ENCODE measurements at places on chromosomes 2 and 18. TPM values are rescaled to one million over a fixed set of nuclear protein-coding genes. Genes with fewer than 3 reads are reported as not detected.

- no peak for DNase-seq
Observed at GRCh38 chr2:240568678-240569522, 616 bp downstream of the RNPEPL1 start.

DNA sequence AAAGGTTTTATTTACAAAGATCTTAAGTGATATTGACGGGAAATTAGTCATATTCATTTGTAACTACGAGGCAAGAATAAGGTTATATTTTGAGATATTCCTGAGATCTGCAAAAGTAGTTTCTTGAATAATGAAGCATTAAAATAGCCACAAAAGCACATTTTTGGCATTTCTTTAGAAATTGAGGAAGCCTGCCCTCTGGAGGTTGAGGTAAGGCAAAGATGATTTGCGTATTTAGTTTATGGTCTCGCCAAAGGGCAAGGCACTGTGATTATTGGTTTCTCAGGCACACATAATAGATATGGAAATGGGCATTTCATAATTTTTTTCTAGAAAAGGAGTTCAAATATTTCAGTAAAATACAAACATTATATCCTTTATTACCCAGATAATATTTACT is 143.7 kb upstream of the RPRM start:
- DNase-seq = no peak

GRCh38 chr2:3432067-3432466 is 52.6 kb downstream of the TRAPPC12 start:
- no peak for DNase-seq

The ALPG gene
- not detected for total RNA-seq

- peak; percentile 60 for DNase-seq
Observed at GRCh38 chr2:121699421-121700333, 37.0 kb downstream of the NIFK start.

GRCh38 chr2:121670181-121670580 is 20.9 kb upstream of the CLASP1 start:
- no peak for DNase-seq

- DNase-seq = no peak
Observed at GRCh38 chr2:116153729-116154128, 1660.8 kb upstream of the DDX18 start.

- no peak for DNase-seq
Observed at GRCh38 chr2:24105816-24106215, 17.3 kb downstream of the PFN4 start.

DNA sequence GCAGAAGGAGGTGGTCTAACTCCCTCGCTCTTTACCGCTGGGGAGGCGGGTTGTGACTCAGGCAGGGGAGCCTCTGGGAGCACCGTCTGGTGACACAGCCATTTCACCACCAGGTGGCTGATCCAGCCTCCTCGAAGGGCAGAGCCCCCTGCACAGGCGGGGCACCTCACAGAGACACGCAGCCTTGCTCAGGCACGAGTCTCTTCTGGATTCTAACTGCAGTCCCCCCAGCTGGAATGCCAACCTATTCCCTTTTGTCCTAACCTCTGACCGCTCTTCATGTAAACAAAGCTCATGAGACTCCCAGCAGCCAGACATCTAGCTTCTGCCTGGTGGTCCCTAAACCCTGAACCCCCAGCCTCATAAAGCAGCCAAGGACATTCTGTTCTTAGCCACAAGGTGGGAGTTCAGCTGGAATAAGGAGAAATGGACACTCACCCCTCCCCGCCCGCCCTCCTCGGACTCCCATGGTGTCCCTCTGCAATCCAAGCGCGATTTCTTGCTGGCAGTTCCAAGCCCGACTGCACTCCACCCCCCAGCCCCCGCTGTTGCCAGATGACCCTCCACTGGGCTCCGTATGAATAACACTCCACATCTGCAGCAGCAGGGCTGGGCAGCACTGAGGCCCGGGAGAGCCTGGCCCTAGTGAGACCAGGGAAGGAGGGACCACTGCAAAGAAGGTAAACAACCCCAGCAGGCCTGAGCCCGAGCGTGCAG is 84.3 kb downstream of the TNS1 start:
- DNase-seq = no peak

DNA sequence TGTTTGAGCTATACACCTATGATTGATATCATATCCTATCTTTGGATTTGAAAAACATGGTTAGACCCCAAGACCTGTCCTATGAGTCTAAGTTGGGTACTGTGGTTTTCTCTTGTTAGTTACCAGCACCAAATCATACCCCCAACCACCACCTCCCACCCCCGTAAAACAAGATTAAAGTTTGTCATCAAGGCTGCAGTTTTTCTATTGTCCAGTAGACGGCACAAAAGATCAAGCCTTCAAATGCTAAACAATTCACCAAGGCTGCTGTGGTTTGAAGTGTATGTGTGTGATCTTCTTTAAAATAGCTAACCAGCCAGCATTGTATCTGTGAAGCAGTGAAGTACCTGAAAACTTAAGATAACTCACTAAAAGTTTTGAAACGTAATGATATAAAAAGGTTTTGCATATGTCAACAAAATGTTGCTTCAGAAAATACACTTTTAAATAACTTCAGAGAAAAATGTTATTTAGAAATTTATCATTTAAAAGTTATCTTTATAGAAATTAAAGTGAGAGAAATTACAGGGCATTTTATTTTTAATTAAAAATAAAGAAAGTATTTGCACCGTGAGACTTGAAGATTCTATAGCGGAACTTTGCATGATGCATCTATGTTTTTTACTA is 5.8 kb upstream of the MEIS1 start:
- no peak for DNase-seq

- DNase-seq = no peak
Observed at GRCh38 chr18:77366720-77367641, 117.3 kb downstream of the GALR1 start.

- DNase-seq = no peak
Observed at GRCh38 chr2:36407413-36407812, 51.8 kb downstream of the CRIM1 start.

GRCh38 chr2:45567974-45568789 is 42.9 kb downstream of the SRBD1 start:
- peak; percentile 85 for DNase-seq

The POU3F3 gene
- total RNA-seq = not detected

The TMEM163 gene
- not detected for total RNA-seq

DNA sequence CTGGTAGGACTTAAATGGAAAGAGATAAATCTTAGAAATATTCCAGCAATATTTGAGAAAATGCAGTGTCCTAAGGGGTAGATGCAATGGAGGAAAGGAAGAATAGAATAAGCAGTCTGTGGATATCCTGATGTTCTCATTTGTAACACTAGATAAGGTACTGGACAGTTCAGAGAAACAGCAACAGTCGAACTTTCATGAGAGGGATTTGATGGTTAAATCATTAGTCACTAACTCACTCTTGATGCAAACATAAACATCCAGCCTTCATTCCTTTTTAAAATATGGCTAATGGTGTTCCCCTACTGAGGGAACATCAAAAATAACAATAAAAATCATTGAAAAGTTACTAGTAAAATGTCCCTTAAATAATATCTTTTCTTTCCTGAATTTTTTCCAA is 211.4 kb upstream of the SLC39A10 start:
- no peak for DNase-seq

The ZNF804A gene
- 1.7 TPM for total RNA-seq

DNA sequence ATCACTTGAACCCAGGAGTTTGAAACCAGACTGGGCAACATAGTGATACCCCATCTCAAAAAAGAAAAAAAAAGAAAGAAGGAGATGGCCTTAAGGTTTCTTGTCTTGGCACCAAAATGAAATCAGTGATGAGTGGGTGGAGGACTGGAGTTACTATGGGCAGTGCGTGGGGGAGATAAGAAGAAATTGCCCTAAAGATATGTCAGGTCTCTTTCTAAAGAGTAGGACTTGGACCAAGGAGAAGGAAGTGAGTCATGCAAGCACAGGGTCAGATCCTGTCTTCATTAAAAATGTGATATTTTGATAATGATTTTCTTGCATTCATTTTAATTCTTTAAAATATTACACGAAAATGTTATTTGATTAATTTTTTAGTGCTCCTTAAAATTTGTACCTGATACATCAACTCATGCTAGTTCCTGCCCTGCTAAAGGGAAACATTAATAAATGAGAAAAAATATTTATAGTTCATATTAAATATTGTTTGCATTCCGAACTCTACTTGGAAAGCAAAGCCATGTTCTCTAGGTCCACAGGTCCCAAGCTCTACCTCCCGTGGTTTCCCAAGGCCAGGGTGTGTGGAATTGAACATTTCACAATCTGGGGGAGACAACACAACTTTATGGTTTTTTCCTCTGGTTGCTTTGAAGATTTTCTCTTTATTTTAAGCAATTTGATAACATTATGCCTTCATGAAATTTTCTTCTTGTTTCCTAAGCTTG is 62.6 kb upstream of the CTLA4 start:
- DNase-seq = no peak

DNA sequence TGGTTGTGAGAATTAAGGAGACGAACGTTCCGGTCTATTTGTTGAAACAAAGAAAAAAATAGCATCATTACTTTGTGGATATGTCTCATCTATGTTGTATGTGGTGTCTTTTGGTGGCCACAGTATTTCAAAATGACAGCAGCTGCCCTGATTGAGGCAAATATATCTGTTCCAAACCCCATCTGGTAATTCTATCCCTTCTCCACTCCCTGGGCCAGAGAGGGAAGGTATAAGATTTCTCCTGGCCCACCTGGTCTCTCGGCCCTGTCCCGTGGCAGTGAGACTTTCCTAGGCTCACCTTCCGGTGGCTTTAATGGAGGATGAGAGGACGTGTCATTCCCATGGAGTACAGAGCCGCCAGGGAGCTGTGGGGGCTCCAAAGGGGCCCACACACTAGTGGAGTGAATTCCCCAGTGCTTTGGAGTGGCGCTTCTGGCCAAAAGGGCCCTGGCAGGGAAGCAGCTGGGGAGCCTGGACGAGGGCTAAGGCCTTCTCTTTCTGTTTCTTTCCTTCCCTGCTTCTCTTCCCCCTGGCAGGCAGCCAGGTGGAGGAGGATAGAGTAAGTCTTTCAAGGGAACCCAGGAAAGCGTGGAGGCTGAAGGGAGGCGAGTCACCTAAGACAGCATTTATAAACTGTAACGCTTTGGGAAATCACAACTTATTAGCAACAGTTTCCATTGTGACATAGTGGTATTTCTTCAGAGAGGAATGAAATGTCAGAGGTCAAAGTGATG is 5.6 kb downstream of the FOSL2 start:
- DNase-seq = no peak

DNA sequence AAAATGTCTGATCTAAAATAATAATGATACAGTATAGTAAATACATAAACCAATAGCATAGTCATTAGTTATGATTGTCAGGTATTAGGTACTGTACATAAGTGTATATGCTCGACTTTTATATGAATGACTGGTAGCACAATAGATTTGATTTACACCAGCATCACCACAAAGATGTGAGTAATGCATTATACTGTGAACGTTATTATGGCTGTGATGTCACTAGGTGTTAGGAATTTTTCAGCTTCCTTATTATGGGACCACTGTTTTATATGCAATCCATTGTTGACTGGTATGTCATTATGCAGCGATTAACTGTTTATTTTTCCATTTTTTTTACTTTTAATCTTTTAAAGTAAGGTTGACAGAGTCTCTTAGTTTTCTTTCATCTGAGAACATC is 23.7 kb downstream of the ATP9B start:
- DNase-seq = no peak

DNA sequence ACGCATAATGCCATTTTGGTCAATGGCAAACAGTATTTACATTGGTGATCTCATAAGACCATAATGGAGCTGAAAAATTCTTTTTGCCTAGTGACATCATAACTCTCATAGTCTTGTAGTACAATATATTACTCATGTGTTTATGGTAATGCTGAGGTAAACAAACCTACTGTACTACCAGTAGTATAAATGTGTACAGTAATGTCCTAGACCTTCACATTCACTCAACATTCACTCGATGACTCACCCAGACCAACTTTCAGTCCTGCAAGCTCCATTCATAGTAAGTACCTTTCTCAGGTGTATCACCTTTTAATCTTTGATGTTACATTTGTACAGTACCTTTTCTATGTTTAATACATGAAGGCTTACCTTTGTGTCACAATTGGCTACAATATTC is 558.2 kb upstream of the PIK3C3 start:
- no peak for DNase-seq
